CD4-positive, alpha-beta T cell treated with Interleukin-4 for 1 hour (primary cell): ENCODE measurements at places on chromosomes 3 and 15.

DNA sequence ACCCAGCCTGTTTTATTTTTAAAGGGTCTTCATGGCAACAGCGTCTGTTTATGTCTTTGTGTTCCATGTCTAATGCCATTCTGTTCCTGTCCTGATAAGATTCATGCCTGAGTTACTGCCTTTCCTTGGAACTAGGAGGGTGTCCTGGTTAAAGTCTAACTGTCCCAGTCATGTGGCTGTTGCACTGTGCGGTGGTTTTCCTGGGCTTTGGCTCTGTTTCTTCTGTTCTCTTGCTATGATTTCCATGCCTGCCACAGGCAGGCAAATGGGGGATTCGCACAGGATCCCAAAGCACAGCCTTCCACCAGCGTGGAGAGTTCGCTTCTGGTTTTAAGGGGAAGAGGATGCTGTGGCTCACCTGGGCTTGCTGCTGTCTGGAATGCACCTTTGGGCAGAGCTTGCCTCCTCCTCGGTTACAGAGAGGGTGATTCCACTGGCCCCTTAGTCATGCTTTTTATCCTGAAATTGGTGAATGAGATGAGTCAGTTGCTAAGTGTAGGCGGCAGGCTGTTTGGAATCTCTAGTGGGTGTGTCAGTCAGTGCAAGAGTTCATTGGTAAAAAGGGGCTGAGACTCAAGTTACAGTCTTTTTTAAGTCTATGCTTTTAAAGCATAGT, 86.8 kb downstream of the CCK start:
- DNase-seq, result no peak

GRCh38 chr15:58264053-58264971, 126.1 kb downstream of the AQP9 start:
- no peak for DNase-seq

GRCh38 chr15:89370120-89370977, 35.7 kb upstream of the POLG start:
- DNase-seq, result no peak

DNA sequence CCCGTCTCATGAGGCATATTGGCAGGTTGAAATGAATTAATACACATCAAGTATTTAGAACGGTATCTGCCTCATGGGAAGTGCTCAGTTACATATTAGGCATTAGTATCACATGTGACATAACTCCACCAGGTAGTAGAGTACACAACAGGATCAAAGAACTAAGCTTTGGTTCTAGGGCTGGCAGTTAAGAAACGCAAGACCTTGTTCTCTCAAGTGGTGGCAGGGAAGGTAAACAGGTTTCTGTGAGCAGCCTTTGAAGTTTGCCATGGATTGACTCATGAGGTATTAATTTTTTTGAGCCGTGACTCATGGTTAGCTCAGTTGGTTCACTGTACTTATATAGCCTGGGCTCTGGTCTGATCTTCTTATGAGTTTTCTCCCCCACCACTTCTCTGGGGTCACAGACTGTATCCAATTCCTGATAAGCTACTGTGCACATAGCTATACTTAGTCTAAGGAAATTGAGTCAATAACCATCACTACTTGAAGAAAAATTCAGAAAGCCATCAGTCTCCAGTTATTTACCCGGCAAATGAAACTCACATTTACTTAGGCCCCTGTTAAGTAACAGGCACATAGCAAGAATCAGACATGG, 155.6 kb upstream of the STT3B start:
- DNase-seq, result peak; percentile 11

- no peak for DNase-seq
Measured at GRCh38 chr15:31013863-31014607, 22.6 kb upstream of the MTMR10 start.

DNA sequence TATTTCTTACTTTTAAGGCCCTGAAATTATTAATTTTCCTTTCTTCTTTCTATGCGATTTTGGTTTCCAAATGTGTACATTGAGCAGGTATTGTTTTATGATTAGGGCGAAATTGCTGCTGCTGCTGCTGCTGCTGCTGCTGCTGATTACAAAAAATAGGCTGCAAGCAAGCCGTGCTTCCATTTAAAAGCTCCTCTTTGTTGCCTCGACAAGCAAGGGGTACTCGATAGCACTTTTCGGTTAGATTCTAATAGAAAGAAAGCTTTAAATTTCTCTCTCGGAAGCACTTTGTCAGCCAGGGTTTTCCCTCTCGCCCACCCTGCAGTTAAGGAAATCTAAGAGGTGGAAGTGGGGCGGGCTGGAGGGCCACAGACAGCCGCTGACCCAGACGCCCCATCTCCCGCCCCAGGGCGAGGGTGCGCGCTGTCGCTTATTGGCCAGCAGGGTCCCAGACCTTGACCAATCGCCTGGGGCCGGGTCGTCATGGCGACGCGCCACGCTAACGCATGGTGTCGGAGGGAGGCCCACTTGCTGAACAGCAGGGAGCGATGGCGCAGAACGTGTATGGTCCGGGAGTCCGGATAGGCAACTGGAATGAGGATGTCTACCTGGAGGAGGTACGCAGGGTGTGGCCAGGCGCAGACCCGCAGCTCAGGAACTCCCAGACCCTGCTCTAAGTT, at the start of gene CFAP161:
Gene CFAP161, plus strand, starts transcription at position 489 of the 680 bp plus-strand sequence. Its CDS starts 60 bp downstream, at position 549.
- DNase-seq, result no peak

- DNase-seq, result peak; percentile 83
Measured at GRCh38 chr15:31241888-31242522, 84.6 kb upstream of the KLF13 start.

DNA sequence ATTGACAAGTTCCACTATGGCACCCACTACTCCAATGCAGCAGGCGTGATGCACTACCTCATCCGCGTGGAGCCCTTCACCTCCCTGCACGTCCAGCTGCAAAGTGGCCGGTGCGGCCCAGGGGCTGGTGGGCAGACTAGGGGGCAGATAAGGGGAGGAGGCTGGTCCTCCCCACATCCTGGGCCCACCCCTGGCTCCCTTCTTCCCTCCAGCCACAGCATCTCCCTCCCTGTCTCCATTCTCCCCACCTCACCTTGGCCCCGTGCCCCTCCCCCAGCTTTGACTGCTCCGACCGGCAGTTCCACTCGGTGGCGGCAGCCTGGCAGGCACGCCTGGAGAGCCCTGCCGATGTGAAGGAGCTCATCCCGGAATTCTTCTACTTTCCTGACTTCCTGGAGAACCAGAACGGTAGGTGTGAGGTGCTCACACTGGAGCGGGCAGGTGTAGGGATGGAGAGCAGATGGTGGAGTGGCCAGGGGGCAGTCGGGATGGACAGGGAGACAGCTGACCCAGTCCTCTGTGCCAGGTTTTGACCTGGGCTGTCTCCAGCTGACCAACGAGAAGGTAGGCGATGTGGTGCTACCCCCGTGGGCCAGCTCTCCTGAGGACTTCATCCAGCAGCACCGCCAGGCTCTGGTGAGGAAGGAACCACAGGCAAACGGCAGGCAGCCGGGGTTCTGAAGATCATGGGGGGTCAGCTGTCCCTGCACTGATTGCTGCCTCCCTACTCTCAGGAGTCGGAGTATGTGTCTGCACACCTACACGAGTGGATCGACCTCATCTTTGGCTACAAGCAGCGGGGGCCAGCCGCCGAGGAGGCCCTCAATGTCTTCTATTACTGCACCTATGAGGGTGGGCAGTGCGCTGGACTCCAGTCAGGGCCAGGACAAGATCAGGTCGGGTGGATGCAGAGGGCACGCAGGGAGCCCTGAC, 26.0 kb downstream of the NBEAL2 start:
- DNase-seq, result no peak

- DNase-seq, result peak; percentile 24
Measured at GRCh38 chr15:59685737-59686297, 3.3 kb downstream of the BNIP2 start.

DNA sequence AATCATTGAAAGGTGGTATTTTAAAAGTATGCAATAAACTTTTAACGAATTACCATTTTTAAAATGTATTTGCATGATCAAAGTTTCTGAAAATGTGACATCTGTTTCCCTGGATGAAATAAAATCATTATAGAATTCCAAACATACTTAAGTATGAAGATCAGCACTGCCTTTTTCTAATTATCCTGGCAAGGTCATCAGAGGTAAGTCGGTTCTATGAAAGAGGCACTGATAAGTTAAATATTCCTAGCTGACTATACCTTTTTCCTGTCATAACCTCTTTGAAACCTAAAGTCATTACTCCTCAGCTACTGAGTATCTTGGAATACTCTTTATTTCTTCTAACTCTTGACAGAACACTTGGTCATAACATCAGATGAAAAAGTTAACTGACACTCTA, 406.1 kb upstream of the ALCAM start:
- no peak for DNase-seq

- no peak for DNase-seq
Measured at GRCh38 chr3:13536832-13537231, 12.1 kb upstream of the FBLN2 start.

GRCh38 chr15:98405013-98405412, 243.3 kb upstream of the IGF1R start:
- DNase-seq, result no peak

GRCh38 chr3:132265028-132265427, 52.2 kb upstream of the ACP3 start:
- DNase-seq, result no peak

- DNase-seq, result no peak
Measured at GRCh38 chr3:146491303-146491702, 21.9 kb upstream of the PLSCR2 start.

GRCh38 chr3:147397875-147398812, 8.2 kb downstream of the ZIC4 start:
- no peak for DNase-seq

DNA sequence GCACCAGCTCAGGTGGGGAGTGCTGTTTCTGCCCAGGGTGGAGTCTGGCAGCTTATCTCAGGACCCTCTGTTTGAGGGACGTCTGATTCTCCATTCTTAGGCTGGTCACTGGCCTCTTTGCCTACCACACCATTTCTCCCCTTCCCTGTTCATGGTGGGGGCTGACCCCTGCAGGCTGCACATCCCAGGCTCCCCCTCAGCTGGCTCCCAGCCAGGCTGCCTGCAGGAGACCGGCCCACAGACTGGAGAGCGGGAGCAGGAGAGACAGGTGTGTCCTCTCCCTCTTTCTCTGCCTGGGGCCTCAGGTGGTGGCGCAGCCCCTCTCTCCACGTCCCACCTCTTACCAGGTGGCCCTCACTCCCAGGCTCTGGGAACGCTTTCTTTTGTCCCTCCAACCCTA, 60.8 kb downstream of the RAB11A start:
- no peak for DNase-seq

GRCh38 chr3:134464689-134465365, 21.0 kb downstream of the ANAPC13 start:
- no peak for DNase-seq

- no peak for DNase-seq
Measured at GRCh38 chr3:150110097-150110496, 139.4 kb upstream of the PFN2 start.

DNA sequence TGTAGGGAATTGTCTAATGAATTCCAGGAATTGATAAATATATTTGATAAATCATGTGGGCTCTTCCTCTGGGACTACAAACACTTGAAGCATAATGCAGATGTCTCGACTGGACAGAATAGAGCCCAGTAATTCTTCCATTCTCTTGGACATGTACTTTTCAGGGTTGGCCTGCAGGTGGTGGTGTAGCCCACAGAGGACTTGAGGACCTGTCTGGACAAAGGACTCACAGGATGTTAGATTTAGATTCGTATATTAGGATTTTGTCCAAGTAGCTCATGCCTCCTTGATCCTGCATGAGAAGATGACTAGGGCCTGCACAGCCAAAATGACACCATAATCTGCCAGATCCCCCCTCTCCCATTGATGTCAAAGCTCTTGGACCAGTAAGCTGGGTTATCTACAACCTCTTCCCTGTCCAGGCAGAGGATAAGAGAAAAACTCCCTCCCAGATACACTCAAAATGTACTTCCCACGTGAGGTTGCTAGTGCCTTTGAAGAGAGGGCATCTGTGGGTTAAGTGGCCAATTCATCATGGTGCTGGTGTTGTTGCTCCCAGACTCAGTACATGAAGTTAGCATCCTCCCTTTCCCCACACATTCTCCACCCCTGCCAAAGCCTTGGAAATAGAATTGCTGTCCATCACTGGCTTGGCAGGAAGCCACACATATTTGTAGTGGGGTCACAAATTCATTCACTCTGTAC, 88.6 kb upstream of the ZNF280D start:
- peak; percentile 58 for DNase-seq

DNA sequence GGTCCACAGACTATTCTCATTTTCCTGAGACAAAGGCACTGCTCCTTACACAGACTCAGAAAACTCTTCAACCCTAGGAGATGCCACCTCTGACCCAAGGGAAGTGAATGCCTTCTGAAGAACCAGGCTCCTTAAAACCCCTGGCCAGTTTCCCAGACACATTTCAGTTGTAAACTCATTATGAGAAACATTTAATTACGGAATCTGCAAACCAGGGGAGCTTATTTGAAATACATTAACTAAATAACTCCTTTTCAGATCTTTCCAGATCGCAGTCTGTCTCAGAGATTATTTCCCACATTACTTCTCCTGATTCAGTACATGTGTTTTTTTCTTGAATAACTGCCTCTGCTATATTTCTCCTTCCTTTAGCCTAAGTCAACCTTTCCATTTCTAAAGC, 17.6 kb downstream of the MYO5A start:
- DNase-seq, result no peak

DNA sequence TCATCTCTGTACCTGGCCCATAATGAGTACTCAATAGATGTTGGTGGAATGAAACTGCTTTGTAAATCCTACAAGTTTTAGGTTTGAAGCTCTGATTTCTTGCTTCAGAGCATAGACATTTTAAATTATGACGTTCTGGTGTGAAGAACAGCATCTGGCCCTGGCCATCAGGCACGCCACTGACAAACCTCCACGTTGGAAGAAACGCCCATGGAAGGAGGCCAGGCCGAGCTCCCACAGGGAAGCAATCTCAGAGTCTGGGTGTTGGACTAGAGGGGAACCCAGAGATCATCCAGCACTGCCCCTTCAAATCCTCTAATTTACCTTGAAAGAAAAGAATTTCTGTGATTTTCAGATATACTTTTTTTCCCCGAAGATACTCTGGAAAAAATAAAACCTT, 328.1 kb upstream of the RGMA start:
- DNase-seq, result no peak

GRCh38 chr15:39539466-39539865, 41.4 kb upstream of the THBS1 start:
- no peak for DNase-seq

- DNase-seq, result no peak
Measured at GRCh38 chr15:59026207-59026606, 38.7 kb downstream of the RNF111 start.

DNA sequence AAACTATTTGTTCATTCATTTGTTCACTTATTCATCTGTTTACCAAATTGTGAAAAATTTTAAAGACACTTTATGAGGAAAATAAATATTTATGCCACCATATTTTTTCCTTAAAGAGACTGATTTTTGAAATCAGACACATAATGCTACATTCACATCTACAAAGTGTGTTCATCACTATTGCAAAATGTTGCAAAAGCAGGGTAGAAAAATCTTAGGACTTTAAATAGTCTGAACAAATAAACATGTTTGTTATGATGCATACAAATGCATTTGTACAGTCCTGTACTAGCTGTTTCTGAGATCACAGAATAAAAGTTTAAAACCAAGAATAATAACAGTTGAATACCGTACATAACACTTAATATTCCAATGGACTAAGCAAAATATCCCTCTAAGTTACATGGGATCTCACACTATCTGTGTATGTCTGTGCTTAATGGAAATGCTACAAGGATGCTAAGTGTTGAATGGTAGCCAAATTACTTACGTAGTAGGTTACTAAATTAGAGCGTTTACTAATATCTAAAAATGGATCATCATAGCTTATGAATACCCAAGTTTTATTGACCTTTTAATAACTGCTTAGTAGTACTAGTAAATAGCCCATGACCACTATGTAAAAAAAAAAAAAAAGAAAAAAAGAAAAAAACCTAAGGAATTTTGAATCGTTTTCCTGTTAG, 25.1 kb downstream of the ATP11B start:
- DNase-seq, result no peak

GRCh38 chr3:101038393-101038792, 45.2 kb upstream of the ABI3BP start:
- no peak for DNase-seq
